NCI-H345 (cell line): ENCODE measurements at places on chromosomes 7 and 10.

GRCh38 chr10:24485304-24485703, 238.4 kb downstream of the ARHGAP21 start:
- no peak for DNase-seq

DNA sequence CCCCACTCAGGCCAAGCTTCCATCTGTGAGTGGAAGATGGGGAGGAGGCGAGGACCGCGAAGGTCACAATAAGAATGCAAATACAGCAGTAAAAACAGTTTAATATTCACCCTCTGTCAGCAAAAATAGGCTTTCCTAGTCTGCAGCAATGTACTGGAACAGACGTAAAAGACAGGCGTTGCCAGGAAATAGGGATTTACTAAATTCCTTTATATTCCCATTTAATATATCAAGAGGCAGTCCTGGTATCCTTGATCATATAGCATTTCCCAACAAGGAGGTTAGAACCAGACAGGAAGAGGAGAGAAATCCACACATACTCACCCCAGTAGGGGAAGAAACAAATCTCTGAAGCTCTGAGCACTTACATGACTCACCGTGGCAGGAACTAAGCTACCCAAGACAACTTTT, 1054.9 kb upstream of the C7orf33 start:
- DNase-seq: no peak

DNA sequence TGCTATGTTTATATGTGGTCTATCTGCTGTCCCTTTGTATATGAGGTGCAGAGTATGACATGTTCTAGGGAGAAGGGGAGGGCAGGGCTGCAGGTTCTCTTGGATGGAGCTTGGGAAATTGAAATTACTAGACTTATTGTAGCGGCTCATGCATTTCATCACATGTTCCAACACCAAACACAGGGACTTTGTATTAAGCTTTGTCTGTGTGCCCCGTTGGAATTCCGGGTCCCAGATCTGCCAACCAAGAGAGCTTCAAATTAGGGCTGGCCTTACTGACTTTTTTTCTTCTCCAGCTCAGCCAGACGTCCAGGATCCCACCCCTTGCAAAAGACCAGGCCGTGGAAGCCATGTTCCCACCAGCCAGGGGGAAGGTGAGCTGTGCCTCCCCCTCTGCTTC, 3.4 kb downstream of the ZNF789 start:
- no peak for DNase-seq

DNA sequence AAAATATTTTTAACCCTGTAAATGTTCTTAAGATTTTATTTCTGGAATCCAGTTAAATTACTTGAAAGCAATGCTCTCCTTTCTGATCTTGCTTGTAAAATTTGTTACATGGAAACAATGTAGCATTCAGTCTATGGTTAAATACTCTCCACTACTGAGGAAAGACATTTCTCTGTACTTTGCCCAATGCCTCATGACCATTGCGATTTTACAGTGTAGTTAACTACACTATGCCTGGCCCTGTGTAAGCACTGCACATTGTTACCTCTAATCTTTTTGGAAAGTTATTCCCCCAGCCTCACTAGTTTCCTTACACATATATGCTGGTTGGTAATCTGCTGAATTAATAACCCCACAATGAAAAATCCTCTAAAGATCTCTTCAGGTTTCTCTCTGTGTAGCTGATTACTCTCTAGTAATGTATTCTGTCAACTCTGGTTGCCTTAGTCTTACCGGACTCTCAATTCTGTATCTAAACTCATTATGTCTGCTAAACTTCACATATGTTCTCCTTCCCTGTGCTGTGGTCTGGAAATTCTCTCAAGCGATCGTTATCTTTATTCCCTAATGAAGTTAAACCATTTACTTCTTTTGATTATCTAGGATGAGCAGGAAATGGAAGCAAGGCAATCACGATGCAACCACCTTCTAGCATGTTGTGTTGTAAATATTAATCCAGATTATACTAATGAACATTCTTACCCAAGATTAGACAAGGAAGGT, 58.7 kb upstream of the TMEM106B start:
- DNase-seq: no peak
